ENCODE measurements at places on chromosomes 6 and 20. TPM values are rescaled to one million over a fixed set of nuclear protein-coding genes. Genes with fewer than 3 reads are reported as not detected.
A peak's percentile ranks its signal among the peaks of the same experiment; 100 is the strongest.

The ZNF334 gene
- 1.8 TPM for total RNA-seq

The SEMG1 gene
- total RNA-seq, result not detected

DNA sequence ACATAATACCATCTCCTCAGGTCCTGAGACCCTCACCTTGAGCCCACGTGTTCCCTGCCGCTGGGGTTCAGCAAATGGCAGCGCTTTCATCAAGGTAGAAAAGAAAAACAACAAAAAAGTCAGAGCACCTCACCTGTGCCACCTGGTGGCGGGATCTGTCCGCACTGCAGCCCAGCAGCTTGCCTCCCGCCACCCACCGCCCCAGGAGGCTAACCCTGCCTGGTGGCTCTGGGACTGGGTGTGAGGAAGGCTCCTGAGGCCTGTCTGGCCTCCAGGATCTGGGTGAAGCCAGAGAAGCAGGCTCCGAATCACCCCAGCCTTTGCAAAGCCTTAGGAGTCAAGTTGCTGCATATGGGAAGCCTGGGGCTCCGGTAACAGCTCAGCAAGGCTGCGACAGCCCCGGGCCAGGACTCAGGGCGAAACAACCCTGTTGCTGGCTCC lies 270.8 kb downstream of the BMP7 start:
- no peak overlapping the region for H3K27ac ChIP-seq
- no peak overlapping the region for H3K4me3 ChIP-seq
- no peaks in the 10 kb centered on the region for H3K27me3 ChIP-seq
- peak; percentile 25 for DNase-seq

DNA sequence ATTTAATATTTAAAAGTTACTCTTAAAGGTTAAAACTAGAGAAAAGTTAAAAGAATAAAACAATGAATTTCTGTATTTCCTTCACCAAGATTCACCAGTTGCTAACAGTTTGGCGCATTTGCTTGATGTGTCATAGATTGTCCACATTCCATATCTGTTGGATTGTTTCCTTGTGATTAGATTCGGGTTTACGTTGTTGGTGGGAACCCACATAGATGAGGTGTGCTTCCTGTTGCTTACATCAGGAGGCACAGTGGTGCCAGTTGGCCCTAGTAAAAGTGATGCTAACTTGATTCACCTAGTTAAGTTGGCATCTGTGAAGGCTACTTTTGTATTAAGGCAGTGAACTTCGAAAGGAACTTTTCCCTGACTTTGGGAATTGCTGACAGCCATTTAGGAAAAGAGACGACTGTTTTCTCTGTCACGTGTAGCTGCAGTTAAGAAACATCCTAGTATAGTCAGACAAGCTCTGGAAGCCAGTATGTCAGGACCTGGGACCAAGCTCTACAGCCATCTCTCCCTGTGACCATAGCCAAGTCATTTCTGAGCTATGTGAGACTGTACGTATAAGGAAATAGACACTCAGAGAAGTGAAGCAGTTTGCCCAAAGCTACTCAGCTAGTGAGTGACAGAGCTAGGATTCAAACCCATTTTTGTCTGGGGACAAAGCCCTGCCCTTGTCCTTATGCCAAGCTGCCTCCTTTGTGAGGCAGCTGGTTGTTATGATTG lies 49.0 kb downstream of the PPARD start:
- no peak overlapping the region for H3K27ac ChIP-seq
- no peaks in the 10 kb centered on the region for H3K4me1 ChIP-seq
- DNase-seq, result no peak

GRCh38 chr20:36469973-36470372 lies 71.3 kb upstream of the MYL9 start:
- no peaks in the 10 kb centered on the region for H3K36me3 ChIP-seq
- H3K4me1 ChIP-seq, result peaks cover 41% of the 10 kb centered on the region
- no peak for DNase-seq
- H3K4me3 ChIP-seq, result no peak overlapping the region
- peak overlapping the region; percentile 5 for H3K27ac ChIP-seq

DNA sequence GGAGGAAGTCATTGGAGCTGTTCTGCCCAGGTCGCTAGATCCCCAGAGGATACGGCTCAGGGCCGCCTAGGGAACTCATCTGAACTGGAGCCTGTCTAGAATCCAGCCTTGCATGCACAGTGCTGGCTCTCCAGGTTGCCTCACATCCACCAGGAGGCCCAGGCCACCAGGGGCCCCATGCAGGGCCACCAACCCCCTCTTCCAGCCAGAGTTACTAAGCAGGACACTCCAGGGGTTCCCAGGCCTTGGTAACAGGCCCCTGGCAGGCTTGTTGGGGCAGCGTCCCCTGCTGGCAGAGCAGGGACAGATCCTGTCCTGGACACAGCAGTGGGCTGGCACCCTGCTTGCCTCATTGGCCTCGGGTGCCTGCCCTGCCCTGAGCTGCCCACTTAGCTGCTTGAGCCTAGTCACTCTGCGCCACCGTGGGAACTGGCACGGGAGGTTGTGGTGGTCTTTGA lies 35.3 kb downstream of the EFCAB8 start:
- no peak for DNase-seq
- H3K27me3 ChIP-seq, result no peaks in the 10 kb centered on the region
- no peak overlapping the region for H3K27ac ChIP-seq
- H3K4me1 ChIP-seq, result no peaks in the 10 kb centered on the region
- no peak overlapping the region for H3K4me3 ChIP-seq

DNA sequence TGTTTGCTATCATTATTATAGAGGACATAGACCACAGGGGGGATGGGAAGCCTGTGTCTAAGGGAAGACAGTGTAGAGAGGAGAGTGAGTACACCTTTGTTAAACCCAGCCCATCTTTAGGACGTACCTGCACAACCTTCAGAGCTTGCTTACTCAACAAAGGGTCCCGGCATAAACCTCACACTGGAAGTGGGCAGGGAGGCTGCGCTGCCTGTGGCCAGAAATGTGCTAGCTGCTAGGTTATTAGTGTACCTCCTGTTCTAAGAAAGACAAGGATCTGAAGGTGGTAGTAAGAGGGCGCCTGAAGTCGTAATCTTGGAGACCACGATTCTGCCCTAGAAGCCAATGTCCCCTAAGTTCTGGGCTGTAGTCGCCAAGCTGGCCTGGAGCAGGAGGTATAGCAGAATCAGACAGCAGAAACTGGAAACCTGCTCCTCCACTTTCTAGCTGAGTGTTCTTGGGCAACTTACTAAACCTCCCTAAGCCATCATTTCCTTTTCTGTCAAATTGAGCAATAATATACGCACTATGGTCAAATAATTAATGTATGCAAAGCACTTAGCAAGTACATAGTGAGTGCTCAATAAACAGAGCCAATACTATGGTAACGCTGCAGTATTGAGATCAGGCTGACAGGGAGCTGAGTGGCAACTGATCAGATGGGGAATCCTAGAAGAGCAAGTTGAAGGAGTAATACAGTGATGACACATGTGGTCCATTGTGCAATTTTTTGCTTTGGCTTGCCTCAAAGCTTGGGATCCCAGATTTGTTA lies 16.8 kb upstream of the AKIRIN2 start:
- no peaks in the 10 kb centered on the region for H3K36me3 ChIP-seq
- H3K4me3 ChIP-seq, result no peak overlapping the region
- no peak for DNase-seq
- H3K4me1 ChIP-seq, result no peaks in the 10 kb centered on the region
- H3K27ac ChIP-seq, result no peak overlapping the region

GRCh38 chr6:45326698-45327417 lies 1.3 kb upstream of the RUNX2 start:
- H3K27me3 ChIP-seq, result no peaks in the 10 kb centered on the region
- no peak for DNase-seq
- no peak overlapping the region for H3K4me3 ChIP-seq
- no peaks in the 10 kb centered on the region for H3K36me3 ChIP-seq
- H3K4me1 ChIP-seq, result no peaks in the 10 kb centered on the region
